ENCODE measurements at places on chromosomes 6 and 20.

DNA sequence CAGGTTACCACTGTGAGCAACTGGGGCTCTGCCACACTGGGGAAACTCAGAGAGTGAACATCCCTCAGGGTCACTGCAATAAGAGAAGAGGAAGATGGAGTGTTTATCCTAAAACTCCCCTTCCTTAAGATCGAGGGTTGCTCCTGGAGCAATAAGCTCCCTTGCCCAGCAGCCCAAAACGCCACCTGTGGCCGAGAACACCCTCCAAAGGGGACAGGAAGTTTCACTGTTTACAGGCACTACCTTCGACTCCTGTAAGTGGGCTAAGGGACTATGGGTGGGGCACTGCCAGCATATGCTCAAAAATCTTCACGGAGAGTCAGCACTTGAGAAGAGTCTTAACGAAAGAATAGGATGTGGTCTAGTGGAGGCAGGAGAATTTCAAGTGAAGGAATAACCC, 132.5 kb downstream of the FAXC start:
- DNase-seq: no peak

DNA sequence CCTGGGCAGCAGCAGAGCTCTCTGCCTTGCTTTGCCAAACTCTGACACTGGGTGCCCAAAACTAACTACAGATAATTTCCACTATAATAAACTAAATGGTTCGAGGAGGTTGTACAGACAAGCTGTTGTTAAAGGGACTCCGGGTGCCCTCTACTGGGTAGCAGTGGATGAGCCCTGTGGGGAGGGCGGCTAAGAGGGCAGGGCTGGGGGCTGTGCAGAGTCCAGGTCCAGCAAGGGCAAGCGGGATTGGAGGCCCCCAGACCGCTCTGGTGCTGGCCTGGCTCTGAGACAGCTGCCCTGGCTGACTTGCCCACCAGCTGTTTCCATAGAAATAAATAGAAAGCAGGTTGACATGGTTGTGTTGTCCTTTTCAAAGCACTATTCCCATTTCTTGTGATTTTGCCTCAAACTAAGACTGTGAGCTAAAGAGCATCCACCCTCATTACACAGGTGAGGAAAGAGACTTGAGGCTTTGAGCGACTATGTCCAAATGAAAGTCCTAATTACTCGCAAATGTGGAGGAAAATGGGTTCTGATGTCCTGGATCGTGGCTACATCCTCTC, 167.6 kb upstream of the CST7 start:
- DNase-seq: no peak

DNA sequence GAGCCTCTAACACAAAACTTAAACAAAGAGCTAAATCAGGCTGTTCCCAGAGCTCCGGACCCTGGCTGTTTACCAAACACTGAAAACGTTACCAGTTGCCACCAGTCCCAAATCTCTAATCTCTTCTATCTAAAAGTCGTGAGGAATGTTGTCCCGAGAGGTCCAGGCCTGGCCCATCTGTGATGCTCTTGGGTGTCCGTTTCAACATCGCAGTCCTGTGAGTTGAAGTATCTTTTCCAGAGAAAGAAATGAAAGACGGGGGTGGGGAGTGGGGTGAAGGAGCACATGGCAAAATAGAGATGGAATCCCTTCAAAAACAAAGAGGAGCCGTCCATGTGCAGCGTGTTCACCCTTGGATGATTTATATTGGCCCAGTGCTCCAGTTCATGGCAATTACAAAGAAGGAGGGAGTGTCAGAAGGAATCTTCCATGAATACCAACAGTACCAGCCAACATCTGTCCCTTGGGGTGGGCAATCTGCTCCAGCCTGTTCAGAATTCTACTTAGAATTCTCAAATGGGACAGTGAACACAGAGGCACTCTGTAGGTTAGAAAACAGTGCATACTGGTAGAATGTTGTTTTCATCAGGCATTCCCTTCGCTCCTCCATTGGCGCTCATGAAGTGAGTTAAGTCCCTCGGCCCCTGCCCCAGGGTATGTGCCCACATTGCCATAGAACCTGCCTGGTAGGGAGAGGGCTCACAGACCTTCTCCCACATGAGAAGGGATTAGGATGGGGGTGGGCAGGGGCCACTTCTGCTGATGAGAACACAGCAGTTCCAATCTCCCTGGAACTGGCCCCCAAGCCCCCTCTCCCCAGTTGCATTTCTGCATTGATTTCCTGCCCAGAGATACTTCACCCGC, 112.1 kb downstream of the LY86 start:
- DNase-seq: no peak

DNA sequence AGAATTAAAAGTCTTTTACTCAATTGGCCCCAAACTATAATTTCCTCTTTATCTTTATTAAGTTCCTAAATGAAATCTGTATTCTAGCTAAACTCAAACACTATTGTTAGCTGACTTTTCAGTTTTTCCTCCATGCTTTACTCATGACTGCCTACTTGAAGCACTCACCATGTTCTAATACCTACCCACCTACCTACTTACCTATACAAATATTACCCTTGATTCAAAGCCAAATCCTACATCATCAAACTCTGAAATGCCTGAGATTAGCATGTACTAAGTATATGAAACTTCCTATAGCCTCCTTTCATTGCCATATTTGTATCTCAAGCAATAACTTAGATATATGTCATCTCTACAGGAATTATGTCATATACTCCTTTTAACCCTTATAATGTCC, 259.7 kb downstream of the HDGFL1 start:
- DNase-seq: no peak

Measured in left renal cortex interstitium (tissue), 4 donors.